ENCODE measurements at places on chromosomes 5 and 9.

DNA sequence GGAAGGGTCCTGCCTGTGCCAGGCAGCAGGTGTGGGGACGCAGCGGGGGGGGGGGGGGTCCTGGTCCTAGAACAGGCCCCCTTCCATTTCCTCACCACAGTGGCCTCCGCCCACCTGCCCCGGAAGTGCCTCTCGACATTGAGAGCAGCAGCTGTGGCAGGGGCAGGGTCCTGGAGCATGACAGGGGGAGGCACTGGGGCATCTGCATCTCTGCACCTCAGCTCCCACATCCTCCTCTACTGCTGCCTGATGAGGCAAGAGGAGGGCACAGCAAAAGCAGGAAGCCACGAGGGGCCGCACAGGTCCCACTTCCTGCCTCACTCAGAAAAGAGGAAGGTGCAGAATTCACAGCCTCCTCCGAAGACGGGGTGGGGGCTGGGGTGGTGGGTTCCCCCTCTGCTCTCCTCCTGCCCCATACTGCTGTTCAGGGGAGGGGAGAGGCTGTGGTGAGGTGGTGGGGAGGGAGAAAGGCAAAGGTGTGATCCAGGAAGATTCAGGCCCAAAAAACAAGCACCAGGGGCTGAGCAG lies 14.8 kb downstream of the AKNA start:
- no peak for DNase-seq

GRCh38 chr5:78594610-78595457 lies 53.7 kb downstream of the LHFPL2 start:
- peak; percentile 99 for DNase-seq

DNA sequence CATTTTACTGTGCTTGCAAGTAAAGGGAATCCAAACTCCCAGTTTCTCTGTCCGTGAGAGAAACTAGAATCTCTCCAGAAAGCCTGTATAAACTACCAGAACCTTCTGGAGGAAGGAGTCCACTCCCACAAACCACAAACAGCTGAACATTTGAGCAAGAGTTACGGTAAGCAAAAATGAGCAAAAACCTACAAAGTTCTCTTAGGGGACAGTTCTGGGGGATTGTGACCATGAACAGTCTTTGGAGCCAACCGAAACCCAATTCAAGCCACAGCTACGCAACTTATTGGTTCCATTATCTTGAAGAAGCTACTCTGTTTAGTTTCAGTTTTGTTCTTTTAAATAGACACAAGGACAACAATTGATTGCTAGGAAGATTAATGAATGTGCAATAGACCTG lies 330.6 kb downstream of the ASTN2 start:
- no peak for DNase-seq

- DNase-seq, result no peak
These were observed 4.1 kb upstream of the ASPN start for GRCh38 chr9:92486371-92486770.

DNA sequence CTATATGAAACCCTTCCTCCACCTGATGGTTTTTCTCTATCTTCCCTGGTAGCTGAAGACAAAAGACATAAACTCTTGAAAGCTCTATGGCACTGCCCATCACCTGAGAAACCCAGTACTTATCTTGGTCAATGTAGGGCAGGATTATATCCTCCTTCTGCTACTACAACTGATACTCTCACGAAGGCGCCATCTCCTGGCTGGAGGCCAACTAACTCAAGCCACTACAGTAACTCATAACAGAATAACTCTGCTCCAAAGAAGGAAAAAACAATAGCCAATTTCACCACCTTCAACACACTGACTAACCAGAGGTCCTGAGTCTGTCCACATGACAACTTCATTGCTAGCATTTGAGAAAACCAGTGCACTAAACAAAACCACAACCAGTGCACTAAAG lies 409.2 kb downstream of the CETN3 start:
- DNase-seq, result no peak

DNA sequence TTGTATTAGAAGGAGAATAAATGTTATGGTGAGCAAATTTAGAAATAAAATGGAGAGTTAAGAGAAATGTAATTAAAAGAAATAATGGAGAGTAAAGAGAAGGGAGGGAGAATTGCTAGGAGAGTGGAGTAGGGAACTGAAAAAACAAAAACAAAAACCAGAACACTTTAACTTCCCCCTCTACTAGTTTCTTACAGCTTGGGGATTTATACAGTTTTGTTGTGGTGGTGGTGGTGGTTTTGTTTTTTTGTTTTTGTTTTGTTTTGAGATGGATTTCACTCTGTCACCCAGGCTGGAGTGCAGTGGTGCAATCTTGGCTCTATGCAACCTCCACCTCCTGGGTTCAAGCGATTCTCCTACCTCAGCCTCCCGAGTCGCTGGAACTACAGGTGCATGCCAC lies 322.4 kb downstream of the TMEM167A start:
- no peak for DNase-seq

DNA sequence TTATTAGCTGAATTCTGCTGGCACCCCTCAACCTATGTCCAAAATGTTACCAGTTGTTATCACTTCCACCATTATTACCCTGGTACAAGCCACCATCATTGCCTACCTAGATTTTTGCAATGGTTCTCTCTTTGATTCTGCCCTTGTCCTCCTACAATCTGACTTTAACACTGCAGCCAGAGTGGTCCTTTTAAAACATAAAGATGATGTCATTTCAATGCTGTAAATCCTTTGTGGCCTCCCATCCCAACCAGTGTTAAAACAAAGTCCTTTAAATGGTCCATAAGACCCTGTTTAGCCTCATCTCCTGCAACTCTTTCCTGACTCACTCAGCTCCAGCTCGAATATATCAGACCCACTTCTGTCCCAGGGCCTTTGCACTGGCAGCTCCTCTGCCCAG lies 54.9 kb upstream of the FSTL4 start:
- no peak for DNase-seq

- no peak for DNase-seq
These were observed 552.1 kb upstream of the CDH9 start for GRCh38 chr5:27590503-27590902.

- DNase-seq, result peak; percentile 77
These were observed 18.7 kb upstream of the RHOBTB3 start for GRCh38 chr5:95712347-95712958.

GRCh38 chr9:32172256-32172655 lies 212.2 kb upstream of the ACO1 start:
- no peak for DNase-seq

DNA sequence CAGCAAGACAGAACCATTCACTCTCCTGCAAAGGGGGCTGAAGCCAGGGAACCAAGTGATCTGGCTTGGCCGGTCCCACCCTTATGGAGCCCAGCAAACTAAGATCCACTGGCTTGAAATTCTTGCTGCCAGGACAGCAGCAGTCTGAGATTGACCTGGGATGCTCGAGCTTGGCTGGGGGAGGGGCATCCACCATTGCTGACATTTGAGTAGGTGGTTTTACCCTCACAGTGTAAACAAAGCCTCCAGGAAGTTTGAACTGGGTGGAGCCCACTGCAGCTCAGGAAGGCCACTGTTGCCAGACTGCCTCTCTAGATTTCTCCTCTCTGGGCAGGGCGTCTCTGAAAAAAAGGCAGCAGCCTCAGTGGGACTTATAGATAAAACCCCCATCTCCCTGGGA lies 60.5 kb downstream of the TNFSF8 start:
- DNase-seq, result no peak

GRCh38 chr5:61625681-61626621 lies 293.9 kb downstream of the ZSWIM6 start:
- peak; percentile 33 for DNase-seq

DNA sequence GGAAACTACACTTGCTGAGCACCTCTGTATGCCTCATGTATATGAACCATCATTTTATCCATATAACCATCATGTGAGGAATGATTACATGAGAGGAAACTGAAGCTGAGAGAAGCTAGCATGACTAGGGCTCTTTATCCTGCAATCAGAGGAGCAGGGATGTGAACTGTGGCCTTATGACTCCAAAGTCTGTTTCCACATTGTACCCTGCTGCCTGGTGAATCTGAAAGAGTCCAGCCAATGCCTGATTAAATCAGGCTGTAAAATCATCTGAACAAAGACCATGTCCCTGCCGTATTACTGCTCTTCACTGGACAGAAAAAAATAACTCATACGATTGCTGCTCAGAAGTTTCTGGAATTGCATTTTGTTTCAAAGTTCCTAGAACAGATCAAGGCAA lies 67.0 kb downstream of the LPAR1 start:
- DNase-seq, result no peak

- no peak for DNase-seq
These were observed 72.2 kb downstream of the PTTG1 start for GRCh38 chr5:160493806-160494338.

GRCh38 chr5:150599917-150600511 lies 40.4 kb upstream of the SYNPO start:
- DNase-seq, result peak; percentile 92

- peak; percentile 38 for DNase-seq
These were observed 52.7 kb upstream of the TJP2 start for GRCh38 chr9:69121155-69122081.

GRCh38 chr5:162067162-162067561 lies 411 bp upstream of the GABRG2 start:
- DNase-seq, result no peak

GRCh38 chr9:91207729-91208418 lies 153.8 kb downstream of the AUH start:
- DNase-seq, result peak; percentile 63

DNA sequence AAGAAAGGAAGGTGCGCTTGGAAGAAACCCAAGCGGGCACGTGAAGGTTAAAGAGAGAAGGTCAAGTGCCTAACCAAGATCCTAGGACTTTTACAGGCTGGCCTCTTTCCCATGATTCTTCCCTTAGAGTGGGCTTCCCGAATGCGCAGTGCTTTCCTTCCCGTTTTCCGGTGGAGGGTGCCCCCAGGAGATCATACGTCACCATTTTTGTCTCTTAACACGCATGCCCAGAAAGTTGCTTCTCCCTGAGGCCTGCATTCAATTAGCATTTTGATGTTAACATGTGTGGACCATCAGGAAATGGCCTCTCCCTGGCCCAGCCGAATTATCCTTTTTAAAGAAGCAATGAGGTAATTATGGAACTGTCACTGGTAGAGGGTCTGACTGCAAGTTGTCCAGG lies 1.9 kb upstream of the RUSC2 start:
- DNase-seq, result no peak

GRCh38 chr9:136075134-136075841 lies 19.8 kb downstream of the NACC2 start:
- DNase-seq, result no peak

DNA sequence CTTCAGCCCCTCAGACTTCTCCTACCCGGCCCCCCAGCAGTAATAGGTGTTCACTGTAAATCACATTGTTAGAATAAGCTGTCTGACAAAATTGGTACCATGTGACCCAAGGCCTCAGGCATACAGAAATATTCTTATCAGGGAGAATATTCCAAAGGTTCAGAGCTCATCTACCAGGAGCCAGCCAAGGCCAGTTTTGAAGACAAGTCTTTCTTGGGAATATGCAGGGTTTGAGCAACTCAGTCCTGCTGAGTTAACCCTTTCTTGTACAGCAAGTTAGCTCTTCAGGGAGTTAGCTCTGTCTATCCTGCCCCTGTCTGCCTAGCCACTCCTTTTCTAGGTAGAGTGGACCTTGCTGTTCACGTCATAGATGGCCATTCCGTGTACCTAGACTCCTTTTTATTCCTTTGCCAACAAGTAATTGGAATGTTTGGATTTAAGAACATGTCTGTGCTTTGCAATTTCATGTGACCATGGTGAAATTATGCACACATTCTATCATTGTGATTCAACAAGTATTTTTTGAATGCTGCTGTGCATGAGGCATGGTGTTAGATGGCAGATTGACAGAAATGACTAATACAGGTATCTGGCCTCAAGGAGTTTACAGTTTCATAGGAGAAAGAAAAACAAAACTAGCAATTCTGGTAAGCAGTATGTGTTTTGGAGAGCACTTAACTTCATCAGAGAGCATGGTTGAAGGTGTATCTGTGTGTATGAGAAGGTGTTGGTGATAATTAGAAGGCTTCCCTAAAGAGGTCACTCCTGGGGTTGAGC lies 22.6 kb downstream of the TGFBR1 start:
- peak; percentile 50 for DNase-seq

- DNase-seq, result no peak
These were observed 35.5 kb downstream of the NKD2 start for GRCh38 chr5:1044117-1044516.

DNA sequence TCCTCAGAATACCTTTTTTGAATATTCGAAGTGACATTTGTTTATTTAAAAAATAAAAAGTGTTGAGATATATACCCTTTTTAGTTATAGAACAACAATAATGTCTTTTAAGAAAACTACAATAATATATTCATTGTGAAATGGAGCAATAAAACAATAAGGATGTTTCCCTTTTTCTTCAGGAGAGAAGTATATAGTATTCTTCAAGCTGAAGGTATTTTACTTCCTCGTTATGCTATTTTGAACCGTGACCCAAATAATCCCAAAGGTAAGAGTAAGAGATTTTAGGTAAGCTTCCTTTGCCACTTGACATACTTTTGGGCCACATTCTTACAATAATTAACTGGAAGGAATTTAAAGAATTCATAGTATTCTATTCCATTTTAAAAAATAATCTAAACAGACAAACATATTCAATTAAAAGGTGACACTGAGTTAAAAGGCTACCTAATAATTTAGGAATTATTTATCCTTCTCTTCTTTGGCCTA lies 18.1 kb downstream of the PPIP5K2 start:
- no peak for DNase-seq

- DNase-seq, result no peak
These were observed 17.4 kb downstream of the SH3PXD2B start for GRCh38 chr5:172436879-172437369.

GRCh38 chr5:42422656-42423280 lies 471 bp upstream of the GHR start:
- DNase-seq, result no peak

DNA sequence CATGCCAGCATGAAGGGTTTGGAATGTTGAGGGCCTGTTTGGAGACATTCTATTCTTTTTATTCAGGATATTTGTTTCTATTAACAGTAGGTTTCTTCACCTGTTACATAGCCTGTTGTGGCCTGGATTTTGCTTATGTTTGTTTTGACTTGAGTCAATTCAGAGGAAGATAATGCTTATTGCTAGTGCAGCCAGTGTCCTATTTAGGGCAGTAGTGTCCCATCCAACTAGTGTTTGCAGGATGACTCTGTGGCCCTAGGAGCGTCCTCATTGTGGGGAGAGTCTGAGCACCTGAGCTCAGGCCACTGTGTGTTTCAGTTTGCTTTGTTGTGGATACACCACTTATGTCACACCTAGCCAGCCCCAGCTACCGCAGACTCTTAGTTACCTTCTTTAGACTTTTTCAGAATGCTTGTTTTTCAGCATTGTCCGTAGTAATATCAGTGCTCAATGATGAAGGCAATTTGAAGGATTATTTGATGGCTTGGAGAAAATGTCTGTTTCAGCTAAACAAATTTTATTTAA lies 90.3 kb downstream of the ARHGEF28 start:
- DNase-seq, result no peak

GRCh38 chr9:88643931-88644330 lies 109.0 kb downstream of the NXNL2 start:
- no peak for DNase-seq

- DNase-seq, result no peak
These were observed 9.8 kb upstream of the CTSL start for GRCh38 chr9:87716141-87716540.
